ENCODE measurements at places on chromosomes 5 and 9.

DNA sequence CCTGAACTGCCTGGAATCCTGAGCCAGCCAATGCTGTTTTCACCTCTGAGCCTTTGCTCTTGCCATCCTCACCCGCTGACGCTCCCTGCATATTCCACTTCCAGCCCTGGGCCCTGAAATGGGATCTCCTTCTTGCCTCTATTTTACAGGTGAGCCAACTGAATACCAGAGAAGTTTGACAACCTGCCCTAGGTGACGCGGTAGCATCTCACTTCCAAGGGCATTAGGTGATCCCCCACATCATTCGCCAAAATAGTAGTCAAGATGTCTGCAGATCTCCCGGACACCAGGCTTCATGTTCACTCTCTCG lies 43.5 kb downstream of the FOXI1 start:
- no peak for DNase-seq

DNA sequence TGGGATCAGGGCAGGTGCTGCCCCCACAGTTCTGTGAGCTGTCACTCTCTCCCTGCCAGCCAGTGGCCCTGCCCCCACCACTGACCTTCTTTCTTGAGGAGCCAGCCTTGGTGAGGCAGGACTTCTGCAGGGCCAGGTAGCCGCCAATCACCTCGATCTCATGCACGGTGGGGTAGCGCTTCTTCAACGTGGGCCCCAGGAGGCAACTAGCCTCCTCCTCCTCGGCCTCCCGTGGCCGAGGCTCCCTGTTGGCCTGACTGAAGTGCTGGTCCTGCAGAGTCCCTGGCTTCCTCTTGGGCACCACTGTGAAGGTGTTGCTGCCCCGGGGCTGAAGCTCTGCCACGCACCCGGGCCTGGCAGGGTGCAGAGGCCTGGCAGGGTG lies 1.6 kb downstream of the TPRN start:
- DNase-seq = no peak

DNA sequence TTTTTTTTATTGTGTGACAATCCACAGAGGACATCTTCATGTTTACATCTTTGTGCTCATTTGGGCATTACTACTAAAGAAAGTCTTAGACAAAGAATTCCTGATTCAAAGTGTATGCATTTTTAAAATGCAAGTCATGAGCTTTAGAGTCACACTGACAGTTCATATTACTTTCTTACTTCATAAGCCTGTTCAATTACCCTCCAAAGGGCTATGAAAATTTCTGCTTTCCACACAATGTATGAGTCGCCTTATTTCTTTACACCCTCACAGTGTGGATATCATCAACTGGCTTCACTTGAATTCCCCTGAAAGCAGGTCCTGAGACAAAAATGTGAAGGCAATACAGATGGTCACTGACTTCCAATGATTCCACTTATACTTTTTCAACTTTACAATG lies 280.4 kb upstream of the PTGER4 start:
- DNase-seq = no peak

GRCh38 chr5:96709152-96709821 lies 47.1 kb downstream of the CAST start:
- no peak for DNase-seq

DNA sequence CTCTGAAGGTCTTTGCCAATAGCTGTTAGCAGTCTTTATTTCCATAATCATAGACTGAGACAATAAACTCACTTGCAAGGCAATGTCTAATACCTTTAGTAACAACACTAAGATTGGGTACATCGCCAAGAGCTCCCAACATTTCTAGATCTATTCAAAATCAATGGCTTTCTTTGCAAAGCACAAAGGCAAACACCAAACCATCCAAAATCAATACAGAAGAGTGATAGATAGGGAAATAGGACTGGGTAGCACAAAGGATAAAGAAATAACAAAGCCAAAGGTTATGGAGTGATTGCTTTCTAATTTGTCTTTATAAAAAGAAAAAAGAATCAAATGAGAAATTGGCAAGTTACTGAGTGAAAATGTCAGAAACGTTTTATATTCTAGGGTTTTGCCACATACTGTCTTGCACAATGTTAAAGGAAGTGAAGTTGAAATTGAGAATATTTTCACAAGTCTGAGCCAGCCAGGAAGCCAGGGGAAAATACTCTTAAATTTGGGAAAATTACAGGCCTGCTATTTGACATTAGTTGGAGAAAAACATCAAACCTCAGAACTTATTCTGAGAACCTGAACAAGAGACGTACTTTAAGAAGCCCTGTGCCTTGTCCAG lies 53.3 kb upstream of the LHFPL2 start:
- no peak for DNase-seq

GRCh38 chr9:99866398-99866797 lies 40.1 kb upstream of the STX17 start:
- DNase-seq = no peak

GRCh38 chr9:73370053-73370452 lies 218.4 kb downstream of the ANXA1 start:
- DNase-seq = no peak

DNA sequence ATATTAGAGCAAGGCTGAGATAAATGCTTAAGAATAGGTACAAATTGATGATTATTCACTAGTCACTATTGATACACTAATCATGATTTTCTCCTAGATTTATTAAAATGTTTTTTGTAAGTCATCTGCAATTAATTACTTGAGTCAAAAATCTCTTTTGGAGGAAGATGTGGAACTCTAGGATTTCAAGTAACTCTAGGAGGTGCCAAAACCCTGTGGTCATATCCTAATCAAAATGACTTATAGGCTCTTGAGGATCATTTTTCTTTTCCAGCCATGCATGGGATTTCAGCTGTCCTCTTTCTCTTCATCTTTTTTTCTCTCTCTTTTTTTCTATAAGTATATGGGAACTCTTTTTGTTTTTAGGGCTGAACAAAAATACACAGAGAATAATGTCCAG lies 141.8 kb upstream of the CD180 start:
- DNase-seq = no peak

- DNase-seq = no peak
Observed at GRCh38 chr5:65137631-65138030, 344.1 kb downstream of the ADAMTS6 start.

DNA sequence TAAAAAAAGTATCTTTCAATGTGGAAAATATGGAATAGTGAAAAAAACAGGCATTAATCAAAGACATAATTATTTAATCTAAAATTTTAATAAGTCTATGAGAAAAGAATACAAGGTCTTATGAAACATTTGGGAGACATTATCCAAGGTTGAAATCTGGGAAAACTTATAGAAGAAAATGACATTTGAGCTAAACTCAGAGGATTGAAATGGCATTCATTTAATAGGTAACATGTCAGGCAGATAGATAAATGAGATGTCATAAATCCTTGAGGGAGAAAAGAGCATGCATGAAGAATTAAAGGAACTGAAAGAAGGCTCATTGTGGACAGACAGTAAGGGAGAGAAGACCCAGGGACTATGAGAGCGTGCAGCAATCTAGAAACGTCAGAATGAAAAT lies 284.4 kb downstream of the PRR16 start:
- DNase-seq = no peak

GRCh38 chr9:131703697-131704096 lies 36.2 kb downstream of the RAPGEF1 start:
- no peak for DNase-seq

DNA sequence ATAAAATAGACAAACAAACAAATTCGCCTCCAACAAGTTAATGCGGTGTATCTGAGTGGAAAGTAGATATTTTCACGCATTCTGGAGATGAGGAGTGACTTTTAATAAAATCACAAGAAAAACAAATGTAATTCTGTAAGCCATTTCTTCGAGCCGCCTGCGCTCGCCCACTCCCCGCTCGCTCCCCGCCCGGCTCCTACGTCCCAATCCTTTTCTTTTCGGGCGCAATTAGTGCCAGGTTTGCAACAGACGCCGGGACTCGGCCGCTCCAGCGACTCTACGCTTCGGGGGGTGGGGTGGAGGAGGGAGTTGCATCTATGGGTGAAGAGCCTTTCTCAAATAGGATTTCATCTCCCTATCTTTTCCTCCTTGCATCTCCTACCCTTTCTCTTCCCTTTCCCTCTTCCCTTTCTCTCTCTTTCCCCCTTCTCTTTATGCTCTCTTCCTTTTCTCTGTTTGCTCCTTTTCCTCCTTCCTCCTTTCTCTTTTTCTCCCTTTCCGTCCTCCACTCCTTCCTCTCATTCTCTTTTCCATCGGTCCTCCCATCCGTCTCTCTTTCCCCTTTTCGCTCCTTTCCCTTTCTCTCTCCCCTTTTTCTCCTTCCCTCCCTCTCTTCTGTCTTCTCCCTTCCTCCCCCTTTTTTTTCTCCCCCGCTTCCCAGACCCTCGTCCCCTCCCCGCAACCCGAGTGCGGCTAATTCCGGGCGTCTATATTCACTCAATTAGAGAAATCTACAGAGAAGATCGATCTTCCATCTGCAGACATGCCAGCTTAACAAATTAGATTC lies 6.1 kb upstream of the OTP start:
- no peak for DNase-seq

GRCh38 chr9:129777769-129778130 lies 24.9 kb upstream of the PTGES start:
- no peak for DNase-seq

- DNase-seq = no peak
Observed at GRCh38 chr9:119792242-119792641, 423.0 kb upstream of the BRINP1 start.

DNA sequence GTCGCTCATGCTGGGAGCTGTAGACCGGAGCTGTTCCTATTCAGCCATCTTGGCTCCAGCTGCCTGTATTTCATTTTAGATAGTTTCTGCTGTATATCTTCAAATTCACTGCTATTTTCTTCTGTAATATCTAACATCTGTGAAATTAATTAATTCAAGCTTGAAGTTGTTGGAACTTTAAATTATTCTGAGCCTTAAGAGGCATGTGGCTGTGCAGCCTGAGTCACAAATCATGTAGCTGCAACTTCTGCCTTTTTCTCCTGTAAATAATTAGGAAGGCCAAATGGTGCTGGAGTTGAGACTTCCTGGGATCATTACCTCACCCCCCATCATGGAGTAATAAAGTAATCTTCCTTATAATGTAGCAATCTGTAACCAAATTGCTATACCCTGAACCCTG lies 183.3 kb upstream of the PCSK5 start:
- no peak for DNase-seq

DNA sequence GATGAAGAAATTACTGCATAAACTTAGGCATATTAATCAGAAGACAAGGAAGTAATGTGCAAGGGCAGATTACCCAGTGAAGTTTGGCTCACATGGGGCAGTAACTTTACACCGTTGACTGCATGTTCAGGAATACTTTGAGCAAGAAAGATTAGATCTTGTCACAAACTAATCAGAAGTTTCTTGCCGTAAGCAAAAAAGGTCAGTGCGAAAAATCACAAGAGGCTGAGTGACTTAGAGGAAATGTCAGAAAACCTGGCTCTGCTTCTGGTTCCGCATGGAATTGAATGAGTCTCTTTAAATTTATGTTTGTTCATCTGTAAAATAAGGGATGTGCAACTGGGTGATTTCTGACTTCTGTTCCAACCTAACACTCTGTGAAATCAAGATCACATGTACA lies 64.4 kb downstream of the PARP8 start:
- no peak for DNase-seq

DNA sequence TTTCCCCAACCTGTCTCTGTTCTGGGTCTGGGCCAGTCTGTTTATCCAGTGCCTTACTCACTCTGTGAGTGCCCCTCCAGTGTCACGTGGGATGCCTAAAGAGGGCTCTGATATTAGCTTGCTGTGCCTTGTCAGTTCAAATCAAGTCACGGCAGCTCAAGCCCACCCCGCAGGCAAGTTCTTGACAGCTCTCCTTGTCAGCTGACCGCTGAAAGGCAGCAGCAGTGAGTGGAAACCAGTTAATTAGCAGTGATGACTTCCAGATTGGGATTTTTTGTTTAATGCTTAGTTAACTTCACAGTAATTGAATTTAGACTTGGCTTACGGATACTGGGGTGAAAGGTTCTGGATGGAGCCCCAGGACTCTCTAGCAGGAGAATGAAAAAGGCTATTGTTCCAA lies 210.1 kb downstream of the PSAT1 start:
- DNase-seq = no peak

GRCh38 chr9:37938121-37938891 lies 34.4 kb upstream of the SLC25A51 start:
- DNase-seq = no peak

- no peak for DNase-seq
Observed at GRCh38 chr5:130109152-130109551, 204.9 kb downstream of the CHSY3 start.

GRCh38 chr5:14726066-14726838 lies 61.7 kb downstream of the OTULIN start:
- DNase-seq = peak; percentile 67

DNA sequence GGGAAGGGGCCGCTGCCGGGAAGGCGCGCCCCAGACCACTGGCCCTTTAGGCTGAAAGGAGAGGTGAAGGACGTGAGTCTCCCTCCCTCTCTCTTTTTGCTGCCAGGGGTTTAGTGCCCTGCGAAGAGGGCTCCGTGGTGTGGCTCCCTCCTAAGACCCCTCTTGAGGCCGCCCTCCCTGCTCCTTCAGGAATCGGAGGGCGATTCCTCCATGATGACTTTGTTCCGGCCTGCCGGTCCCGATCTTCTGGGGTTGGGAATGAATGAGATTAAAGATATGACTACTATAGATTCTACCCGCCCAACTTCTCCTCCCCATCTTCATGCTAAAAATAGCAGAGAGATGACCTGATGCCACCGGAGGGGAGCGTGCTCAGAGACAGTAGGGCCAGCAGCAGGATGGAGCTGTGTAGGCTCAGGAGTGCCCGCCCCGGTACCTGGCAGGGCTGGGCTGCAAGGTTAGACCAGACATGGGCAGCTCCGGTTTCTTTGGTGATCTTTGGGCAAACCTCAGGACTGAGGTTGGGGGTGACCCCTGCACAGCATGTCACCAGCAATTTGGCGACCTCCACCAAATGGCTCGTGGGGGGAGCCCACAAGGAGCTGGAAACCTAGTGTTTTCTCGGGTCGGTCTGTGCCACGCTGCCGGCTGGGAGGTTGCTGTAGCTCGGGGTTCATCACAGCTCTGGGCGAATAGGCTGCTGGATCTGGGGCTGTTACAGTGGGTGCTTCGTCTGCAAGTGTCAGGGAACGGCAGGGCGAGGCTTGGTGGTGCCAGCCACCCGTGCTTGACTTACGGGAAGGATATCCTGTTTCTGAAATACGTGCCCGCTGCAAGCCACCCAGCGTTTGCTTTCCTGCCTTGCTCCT lies 1.7 kb downstream of the OLFM1 start:
- DNase-seq = peak; percentile 48

DNA sequence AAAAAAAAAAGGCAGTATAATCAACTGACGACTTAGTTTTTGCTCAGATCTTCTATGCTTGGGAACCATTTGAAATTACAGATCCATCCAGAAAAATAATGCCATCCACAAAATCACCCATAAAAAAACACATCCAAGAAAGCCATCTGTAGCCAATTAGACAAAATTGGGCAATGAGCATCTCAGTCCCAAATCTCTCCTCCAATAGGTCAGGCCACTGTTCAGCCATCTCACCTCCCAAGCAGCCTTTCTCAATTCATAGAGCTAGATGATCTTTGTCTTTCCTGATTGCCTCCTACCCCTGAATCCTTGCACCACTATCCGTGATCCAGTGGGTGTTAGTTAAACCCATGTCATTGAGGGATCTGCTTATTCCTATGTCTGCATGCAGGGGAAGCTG lies 139.6 kb downstream of the SCAMP1 start:
- DNase-seq = no peak

Data from psoas muscle (tissue), 8 donors.